ENCODE measurements at places on chromosomes 7 and 10.
A peak's percentile ranks its signal among the peaks of the same experiment; 100 is the strongest.

GRCh38 chr7:3094701-3095445, 51.2 kb upstream of the CARD11 start:
- peak; percentile 45 for DNase-seq

- DNase-seq: no peak
Observed at GRCh38 chr7:129375141-129375938, 58.9 kb upstream of the STRIP2 start.

DNA sequence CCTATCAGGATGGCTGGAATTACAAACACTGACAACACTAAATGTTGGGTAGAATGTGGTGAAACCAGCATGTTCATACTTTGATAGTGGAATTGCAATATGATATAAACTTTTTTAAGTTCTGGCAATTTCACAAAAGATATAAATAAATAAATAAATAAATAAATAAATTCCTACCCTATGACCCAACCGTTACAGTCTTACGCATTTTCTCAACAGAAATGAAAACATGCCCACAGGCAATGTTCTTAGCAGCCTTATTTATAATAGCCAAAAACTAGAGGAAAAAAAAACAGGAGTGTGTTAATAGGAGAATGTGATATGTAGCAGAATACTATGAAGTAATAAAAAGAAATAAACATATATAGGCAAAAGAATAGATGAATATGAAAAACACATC, 318.9 kb downstream of the IPMK start:
- DNase-seq: no peak

DNA sequence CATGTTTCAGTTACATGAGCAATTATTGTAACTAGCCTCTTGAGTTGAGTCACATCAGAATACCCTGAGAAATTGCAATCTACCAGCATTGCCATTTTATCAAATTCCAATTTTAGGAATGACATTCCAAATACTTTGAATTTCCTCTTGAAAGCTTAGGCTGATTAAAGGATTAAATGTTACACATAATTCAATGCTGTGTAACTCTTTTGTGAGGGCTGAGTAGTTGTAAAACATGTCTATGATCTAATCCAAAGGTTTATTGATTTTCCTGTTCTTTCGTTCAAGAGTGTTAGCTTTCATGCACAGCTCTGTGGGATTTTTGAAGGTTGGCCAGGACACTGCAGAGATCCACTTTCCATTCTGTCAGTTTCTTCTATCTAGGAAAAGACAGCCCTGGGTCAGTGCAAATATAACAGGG, 193.1 kb downstream of the SORCS1 start:
- no peak for DNase-seq

GRCh38 chr7:127900732-127901685, 130.2 kb downstream of the LRRC4 start:
- no peak for DNase-seq

DNA sequence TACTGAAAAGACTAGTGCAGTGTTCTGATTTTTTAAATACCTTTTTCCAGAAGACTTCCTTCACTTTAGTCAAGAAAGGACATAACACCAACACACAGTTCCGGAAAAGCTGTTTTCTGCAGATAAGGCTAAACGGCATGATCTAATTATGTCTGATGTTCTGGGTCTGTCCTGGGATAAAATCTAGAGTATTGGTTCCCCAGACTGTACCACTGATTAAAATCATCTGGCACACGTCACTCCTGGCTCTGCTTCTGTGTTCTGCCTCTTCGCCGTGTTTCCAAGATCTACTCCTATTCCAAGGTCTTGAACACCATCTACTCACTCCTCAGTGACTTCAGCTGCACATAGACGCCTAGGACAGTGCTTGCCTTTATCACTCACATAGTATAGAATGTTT, 100.8 kb upstream of the SFMBT2 start:
- no peak for DNase-seq

- DNase-seq: no peak
Observed at GRCh38 chr7:34656041-34656440, 2.0 kb upstream of the NPSR1 start.

- peak; percentile 44 for DNase-seq
Observed at GRCh38 chr7:1742555-1743303, 72.7 kb downstream of the ELFN1 start.

- DNase-seq: no peak
Observed at GRCh38 chr10:116913695-116914094, 64.4 kb downstream of the ENO4 start.

- no peak for DNase-seq
Observed at GRCh38 chr7:13841284-13841683, 148.2 kb downstream of the ETV1 start.

DNA sequence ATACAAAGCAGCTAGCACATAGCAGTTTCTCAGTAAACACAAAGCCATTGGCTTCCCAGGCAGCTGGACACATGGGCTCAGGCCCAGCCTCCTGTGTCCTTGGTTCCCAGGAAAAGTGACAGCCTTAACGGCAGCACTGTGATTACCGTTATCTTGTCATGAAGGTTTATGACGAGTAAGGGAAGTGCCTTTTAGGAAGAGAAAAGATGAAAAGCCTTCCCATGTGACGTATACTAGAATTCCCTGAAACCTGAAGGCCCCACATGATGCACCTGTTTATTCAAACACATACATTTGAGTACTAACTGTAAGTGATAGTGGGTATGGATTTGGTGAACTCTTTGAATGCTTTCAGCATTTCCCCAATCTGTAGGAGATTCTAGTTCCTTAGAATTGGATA, 244.2 kb downstream of the DPP6 start:
- no peak for DNase-seq

GRCh38 chr10:7123774-7124173, 287.1 kb downstream of the SFMBT2 start:
- DNase-seq: no peak

- DNase-seq: no peak
Observed at GRCh38 chr10:63921908-63922467, 400.8 kb downstream of the REEP3 start.

GRCh38 chr10:49184642-49185111, 3.5 kb downstream of the TMEM273 start:
- DNase-seq: peak; percentile 16

GRCh38 chr10:4260483-4261124, 475.6 kb upstream of the KLF6 start:
- DNase-seq: no peak

DNA sequence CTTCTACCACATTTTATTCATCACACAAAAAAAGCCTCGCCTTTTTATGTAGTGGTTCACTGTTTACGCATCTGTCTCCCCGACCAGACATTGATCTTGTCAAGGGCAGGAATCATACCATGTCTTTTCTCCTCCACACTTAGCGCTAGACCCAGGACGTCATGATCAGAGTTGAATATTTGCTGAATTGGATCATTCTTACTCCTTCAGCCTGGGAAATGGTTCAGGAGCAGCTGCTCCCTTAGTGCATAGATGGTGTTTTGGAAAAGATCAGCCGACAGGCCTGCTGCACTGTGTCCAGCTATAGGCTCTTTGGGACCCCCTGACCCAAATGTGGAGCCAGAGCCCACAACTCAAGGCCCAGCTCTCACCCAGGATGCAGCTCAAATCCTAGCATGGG, 249.1 kb upstream of the TMEM72 start:
- no peak for DNase-seq

- DNase-seq: no peak
Observed at GRCh38 chr7:156889089-156889488, 3.9 kb downstream of the LMBR1 start.

GRCh38 chr7:39733881-39734632, 110.7 kb downstream of the RALA start:
- DNase-seq: peak; percentile 63

- no peak for DNase-seq
Observed at GRCh38 chr10:95097805-95098204, 28.5 kb upstream of the CYP2C8 start.

DNA sequence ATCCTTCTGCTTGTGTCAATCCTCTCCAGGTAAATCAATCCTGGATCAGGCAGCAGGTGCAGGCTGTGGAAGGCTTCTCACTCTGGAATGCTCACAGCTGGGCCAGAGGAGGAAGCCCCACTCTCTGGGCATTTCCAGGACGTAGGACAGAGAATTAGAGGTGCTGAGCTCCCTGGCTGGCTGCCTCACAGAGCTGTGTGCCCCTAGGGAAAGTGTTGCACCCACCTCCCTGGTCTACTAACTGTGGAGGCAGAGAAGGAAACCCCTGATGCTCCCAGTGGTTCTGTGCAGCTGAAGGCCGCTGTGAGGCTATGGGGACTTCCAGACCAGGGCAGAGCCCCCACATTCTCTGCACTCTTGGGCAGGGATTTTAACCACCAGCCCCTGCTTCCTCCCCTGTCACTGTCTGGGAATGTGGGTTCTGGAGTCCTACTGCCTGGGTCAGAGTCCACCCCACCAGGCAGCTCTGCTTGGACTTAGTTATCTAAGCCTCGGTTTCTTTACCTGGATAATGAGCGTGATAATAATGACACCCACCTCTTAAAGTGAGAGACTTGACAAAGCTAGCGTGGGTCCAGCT, 73.5 kb upstream of the EEPD1 start:
- DNase-seq: no peak

All from NAMALWA (cell line).